ENCODE measurements at places on chromosomes 1 and 21. TPM values are rescaled to one million over a fixed set of nuclear protein-coding genes. Genes with fewer than 3 reads are reported as not detected.

THEM5 gene
- not detected for total RNA-seq

STUM gene
- total RNA-seq = under 0.01 TPM

RGS5 gene
- 1.8 TPM for total RNA-seq

SPSB1 gene
- 17.6 TPM for total RNA-seq

SLC45A1 gene
- total RNA-seq = 3.3 TPM

KRTAP19-1 gene
- not detected for total RNA-seq

SAMD13 gene
- total RNA-seq = 1.4 TPM

AMIGO1 gene
- 0.73 TPM for total RNA-seq

CELA2A gene
- not detected for total RNA-seq

ARHGEF2 gene
- 100 TPM for total RNA-seq

FAM229A gene
- 1.4 TPM for total RNA-seq

RAP1A gene
- 12.1 TPM for total RNA-seq

LRRC71 gene
- not detected for total RNA-seq

TRIM46 gene
- total RNA-seq = 3.3 TPM

SDC3 gene
- 14.3 TPM for total RNA-seq

SSX2IP gene
- total RNA-seq = 13.3 TPM

CNST gene
- total RNA-seq = 9.6 TPM

LAMC1 gene
- total RNA-seq = 598 TPM

CFAP141 gene
- not detected for total RNA-seq

CLDN19 gene
- total RNA-seq = not detected

UBE2U gene
- total RNA-seq = not detected

B3GALT5 gene
- not detected for total RNA-seq

RSPH1 gene
- total RNA-seq = not detected

GPR137B gene
- 15.4 TPM for total RNA-seq

WNT9A gene
- 1.5 TPM for total RNA-seq

CD34 gene
- total RNA-seq = 0.39 TPM

EPS15 gene
- 49.6 TPM for total RNA-seq

PLA2G2A gene
- not detected for total RNA-seq

FYB2 gene
- not detected for total RNA-seq

KCNN3 gene
- under 0.01 TPM for total RNA-seq

FGR gene
- total RNA-seq = not detected

RBM15 gene
- 56.7 TPM for total RNA-seq

ATP1A2 gene
- total RNA-seq = not detected

ZBTB8B gene
- total RNA-seq = under 0.01 TPM

PROK1 gene
- not detected for total RNA-seq

MPZL1 gene
- 88.4 TPM for total RNA-seq

RNU1-1 gene
- total RNA-seq = under 0.01 TPM

PIGV gene
- total RNA-seq = 11.5 TPM

MAP3K21 gene
- 3.7 TPM for total RNA-seq

GBP7 gene
- not detected for total RNA-seq

SLC5A9 gene
- not detected for total RNA-seq

PGLYRP3 gene
- total RNA-seq = not detected

ANGPTL3 gene
- total RNA-seq = under 0.01 TPM

ZNF687 gene
- total RNA-seq = 17.2 TPM

PTPN14 gene
- total RNA-seq = 45.2 TPM

MLLT11 gene
- 0.78 TPM for total RNA-seq

GJC2 gene
- total RNA-seq = 1.8 TPM

Data from subcutaneous preadipocyte (primary cell).